ENCODE measurements at places on chromosomes 3 and 15.

DNA sequence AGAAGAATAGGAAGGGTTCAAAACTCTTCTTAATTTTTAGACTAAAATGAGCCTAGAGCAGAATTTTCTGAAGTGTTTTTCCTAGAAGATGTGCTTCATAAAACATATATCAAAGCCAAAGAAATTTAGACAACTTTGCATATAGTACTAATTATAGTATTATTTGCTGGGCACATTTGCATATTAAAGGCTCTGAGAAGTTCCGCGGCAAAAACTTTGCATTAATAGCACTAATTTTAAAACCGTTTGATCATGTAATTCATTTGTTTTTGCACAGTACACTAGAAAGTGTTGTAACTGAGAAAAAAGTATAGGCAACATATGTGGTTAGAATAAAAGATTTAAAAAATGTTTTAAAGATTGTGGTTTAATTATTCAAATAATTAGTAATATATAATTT, 412.0 kb upstream of the NR2F2 start:
- DNase-seq, result no peak

DNA sequence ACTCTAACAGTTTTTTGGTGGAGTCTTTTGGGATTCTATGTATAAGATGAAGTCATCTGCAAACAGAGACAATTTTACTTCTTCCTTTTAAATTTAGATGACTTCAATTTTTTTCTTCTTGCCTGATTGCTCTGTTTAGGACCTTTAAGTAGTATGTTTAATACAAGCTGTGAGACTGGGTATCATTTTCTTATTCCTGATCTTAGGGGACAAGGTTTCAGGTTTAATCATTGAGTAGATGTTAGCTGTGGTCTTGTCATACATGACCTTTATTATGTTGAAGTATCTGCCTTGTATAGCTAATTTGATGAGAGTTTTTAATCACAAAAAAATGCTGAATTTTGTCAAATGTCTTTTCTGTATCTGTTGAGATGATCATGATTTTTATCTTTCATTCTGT, 20.6 kb downstream of the GRM2 start:
- DNase-seq, result no peak

DNA sequence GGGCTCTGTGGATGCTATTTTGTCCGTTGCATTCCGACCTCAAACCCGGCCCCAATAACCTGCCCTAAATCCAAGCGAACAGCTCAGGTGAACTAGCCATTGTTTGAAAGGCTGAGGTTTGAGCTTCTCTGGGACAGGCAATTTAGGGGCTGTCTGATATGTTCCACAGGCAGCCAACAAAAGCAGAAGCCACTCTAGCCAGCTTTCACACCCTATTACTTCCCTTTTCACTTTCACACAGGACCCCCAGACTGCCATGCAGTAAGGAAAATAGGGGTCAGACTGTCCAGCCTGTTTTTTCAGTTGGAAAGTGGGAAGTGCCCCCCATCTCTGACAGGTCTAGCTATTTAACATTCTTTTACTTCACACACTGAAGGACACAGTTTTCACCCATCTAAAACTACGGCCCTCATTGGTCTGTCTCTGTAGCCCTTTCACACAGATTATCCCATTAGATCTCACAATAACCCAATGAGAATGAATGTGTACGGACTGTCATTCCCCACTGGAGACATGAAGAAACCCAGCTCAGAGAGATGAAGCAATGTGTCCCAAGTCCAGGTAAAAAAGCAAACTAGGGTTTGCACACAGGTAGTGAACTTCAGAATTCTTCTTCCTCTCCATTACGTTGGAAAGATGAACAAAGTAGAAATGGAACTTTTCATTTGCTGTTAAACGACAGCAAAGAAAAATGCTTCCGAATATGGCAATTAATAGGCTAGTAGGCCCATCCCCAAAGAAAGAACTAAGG, 1.9 kb downstream of the CCDC12 start:
- no peak for DNase-seq

DNA sequence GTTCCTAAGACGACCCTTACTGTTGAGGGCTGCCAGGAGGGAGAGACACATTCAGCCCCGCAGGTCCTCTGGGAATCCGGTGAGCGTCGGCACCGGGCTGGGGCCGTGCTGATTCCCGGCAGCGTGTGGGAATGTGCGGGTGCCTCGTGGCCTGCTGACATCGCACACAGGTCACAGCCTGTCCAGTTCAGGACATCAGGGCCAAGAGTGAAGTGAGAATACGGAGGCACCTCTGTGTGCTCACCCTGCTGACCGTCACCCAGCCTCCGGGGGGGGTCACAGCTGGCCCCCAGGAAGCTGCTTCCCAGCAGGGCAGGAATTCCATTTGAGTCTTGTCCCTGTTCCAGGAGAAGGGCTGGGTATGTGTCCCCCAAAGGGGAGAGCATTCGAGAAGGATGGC, 53.6 kb downstream of the PGPEP1L start:
- no peak for DNase-seq

- no peak for DNase-seq
Measured at GRCh38 chr15:35674873-35675781, 129.2 kb upstream of the DPH6 start.

- DNase-seq, result no peak
Measured at GRCh38 chr3:87126321-87126720, 100.8 kb upstream of the CHMP2B start.

- no peak for DNase-seq
Measured at GRCh38 chr3:20563251-20563650, 377.2 kb upstream of the SGO1 start.
